ENCODE measurements at places on chromosomes 16 and 17. TPM values are rescaled to one million over a fixed set of nuclear protein-coding genes. Genes with fewer than 3 reads are reported as not detected.

Gene KLHL10
- not detected for total RNA-seq

Gene CD300LB
- not detected for total RNA-seq

DNA sequence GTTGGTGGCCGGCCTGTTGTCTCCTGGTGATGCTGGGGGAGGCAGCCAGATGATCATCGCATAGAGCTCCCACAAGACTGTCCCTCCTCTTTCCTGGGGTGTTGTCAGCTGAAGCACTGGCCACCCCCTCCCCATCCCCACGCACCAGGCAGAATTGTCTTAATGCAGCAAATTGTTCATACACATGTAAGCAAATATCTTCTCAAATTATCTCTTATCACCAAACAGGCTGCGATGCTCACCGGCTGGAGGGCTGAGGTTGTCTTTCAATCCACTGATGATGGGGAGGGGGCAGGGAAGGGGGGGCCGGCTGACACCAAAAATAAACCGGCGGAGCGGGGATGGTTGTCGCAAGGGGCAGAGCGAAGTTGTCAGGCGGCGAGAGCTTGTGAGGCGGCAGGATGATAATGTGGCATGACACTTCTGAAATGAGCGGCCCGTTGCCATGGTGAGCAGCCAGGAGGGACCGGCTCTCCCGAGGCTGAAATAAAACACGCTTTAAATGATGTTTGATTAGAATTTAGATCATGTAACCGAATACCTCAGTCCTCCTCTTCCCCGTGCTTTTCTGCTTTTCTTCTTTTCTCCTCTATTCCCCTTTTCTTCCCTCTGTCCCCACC lies 59.8 kb downstream of the MRM1 start:
- no peak for DNase-seq

DNA sequence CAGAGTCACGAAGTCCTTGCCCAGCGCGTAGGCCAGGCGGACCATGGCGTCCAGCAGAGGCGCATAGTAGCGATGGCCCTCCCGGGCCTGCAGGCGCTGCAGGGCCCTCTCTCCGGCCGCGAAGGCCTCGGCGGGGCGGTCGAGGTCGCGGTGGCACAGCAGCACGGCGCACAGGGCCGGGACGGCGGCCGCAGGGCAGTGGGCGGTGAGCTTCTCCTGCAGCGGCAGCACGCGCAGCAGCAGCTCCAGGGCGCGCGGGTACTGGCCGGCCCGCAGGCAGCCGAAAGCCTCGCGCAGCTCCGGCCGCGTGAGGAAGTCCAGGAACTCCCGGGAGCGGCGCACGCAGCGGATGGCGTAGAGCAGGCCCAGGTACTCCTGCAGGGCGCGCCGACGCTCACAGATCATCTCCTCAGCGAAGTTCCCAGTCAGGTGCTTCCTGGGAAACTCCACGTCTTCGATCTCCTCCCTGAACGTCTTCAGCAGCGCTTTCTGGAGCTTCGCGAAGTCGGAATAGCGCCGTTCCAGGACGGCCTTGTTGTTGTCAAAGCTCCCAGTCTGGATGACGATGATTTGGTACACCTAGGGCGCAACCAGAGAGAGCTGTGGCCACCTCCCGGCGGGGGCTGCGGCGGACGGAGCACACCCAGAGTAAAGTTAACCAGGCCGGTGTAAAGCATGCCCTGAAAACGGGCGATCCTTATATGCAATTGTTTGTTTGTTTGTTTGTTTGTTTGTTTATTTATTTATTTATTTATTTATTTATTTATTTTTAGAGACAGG lies 7.4 kb downstream of the SNX20 start:
- no peak for DNase-seq

GRCh38 chr16:56773532-56773931 lies 43.6 kb downstream of the NUP93 start:
- no peak for DNase-seq

DNA sequence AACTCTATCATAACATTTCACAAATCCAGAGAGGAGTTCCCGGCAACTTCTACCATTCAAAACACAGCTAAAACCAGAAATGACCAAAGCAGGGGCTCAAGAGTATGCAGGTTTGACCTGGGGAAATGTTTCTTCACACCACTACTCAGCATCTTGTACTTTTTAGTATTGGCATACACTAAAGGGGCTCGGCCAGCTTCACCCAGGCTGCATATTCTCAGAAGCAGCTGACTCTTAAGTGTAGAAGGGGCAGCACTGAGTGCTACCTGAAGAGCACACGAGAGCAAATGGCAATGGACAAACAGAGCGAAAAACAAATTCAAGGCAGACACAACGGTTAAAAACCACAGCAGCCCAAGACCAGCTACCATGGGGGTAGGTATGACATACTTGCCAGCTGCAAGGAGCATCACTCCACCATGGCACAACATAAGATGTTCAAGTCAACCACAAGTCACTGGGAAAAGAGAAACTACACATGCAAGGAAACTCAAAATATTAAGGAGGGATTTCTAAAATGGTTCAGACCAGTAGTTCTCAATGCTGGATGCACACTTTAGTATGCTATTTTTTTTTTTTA lies 34.4 kb downstream of the N4BP1 start:
- DNase-seq: no peak

GRCh38 chr17:16304830-16305229 lies 48.4 kb downstream of the CENPV start:
- DNase-seq: no peak

GRCh38 chr16:80972611-80973010 lies 34.1 kb downstream of the CMC2 start:
- no peak for DNase-seq

- no peak for DNase-seq
Measured at GRCh38 chr17:1724869-1725641, 551 bp downstream of the WDR81 start.

Gene CD19
- total RNA-seq: not detected

- DNase-seq: no peak
Measured at GRCh38 chr16:11059588-11059987, 115.2 kb downstream of the CLEC16A start.

DNA sequence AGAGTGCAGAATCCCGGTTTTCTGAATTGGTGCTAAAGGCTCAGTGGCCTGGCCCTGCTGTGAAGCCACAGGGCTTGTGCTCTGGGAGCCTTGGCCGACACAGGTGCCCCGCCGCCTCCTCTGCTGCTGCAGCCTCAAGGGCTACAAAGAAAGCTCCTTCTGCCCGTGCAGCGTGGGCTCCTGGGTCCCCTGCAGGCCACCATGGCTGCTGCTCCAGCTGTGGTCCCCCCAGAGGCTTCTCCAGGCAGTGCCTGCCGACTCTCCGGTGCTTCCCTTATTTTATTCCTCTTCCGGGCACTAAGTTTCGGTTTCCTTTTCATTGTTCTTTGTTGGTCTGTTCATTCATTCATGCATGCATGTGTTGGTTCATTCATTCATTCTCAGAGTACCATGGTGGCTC lies 53.1 kb downstream of the CMIP start:
- no peak for DNase-seq

Gene CDH3
- 449 TPM for total RNA-seq

DNA sequence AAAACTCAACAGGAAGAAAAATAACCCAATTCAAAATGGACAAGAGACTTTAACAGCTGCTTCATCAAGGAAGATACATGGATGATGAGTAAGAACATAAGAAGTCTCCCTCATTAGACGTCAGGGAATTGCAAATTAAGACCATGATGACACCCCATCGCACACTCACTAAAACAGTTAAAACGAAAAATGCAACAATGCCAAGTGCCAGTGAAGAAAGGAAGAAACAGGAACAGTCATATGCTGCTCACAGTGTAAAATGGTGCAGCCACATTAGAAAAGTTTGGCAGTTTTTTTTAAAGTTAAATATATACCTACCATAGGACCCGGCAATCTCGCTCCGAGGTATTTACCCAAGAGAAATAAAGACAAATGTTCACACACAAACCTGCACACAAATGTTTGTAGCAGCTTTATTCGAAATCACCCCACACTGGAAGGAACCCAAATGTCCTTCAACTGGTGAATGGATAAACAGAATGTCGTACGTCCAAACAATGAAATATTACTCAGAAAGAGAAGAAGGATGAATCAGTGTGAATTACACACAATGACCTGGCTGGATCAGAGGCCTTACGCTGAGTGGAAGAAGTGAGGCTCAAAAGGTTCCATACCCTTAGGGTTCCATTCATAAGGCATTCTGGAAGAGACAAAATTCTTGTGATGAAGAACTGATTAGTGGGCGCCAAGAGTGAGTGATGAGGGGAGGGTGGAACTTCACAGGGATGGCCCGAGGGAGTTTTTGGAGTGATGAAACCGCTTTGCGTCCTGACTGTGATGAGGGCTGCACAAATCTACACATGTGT lies 110.3 kb downstream of the C16orf95 start:
- peak; percentile 95 for DNase-seq

Gene EFCAB13
- 1.2 TPM for total RNA-seq

Gene KCNJ12
- total RNA-seq: 0.14 TPM

DNA sequence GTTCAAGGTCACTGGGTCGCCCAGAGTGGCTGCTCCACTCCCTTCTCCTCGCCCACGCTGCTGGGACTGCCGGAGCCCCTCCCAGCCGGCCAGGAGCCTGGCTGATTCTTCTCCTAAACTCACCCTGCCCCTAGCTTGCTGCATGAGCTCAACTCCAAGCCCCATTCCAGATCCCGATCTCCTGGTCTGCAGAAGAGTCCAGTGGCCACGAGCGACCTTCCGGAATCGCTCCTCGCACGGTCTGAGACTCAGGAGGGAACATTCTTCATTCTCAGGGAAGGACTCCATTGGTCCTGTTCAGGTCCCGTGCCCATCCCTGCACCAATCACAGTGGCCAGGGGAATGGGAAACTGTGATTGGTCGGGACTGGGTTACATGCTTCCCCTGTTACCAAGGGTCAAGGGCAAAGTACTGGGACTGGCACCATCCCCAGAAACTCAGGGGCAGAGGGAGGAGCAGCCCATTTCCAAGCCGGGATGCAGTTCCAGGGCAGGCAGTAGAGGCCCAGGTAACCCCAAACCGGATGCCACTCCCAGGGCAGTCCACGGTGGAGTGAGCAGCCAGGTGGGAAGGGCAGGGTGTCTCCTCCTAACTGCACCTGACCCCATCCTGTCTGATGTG lies 24.5 kb upstream of the CIBAR2 start:
- DNase-seq: no peak

DNA sequence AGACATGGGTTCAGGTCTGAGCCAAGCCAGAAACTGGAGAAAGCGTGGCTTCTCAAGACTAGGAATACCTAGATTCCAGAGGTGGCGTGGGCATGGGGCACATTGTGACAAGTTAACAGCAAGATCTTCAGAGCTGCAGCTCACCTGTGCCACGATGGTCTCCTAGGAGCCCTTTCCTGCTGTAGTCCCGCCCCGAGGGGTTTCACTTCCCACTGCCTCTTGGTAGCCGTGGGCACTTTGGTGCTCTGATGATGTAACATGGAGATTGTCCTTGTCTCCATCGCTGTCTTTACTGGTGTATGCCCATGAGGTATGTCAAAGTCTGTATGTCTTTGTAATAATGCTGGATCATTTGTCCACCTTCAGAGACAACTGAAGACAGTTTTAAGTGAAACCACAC lies 89.7 kb downstream of the WWOX start:
- no peak for DNase-seq

Gene ASB16
- not detected for total RNA-seq

DNA sequence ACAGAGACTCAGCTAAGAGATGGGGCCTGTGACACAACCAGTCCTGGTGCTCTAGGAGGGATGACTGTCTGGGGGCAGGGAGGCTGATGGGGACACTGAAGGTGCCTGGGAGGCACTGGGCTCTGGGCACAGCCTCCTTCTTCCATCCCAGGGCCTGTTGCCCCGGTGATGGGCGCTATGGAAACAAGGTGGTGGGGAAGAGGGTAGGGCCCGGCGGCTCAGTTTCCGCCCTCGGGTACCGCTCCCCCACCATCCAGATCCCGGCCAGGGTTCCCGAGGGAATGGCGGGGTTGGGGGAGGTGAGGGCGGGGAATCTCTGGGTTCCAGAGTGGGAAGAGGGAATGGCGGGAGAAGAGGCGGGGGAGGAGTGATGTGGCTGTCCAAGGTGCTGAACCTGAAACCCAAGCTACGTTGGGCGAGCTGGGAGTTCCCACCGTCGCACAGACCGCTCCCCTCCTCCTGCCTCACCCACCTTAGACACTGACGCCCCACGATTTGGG lies 981 bp downstream of the KCNH4 start:
- no peak for DNase-seq

Measured in foreskin keratinocyte (primary cell).